Posterior vena cava (tissue), 2 donors: ENCODE measurements at places on chromosomes 12 and 14. TPM values are rescaled to one million over a fixed set of nuclear protein-coding genes. Genes with fewer than 3 reads are reported as not detected.
A peak's percentile ranks its signal among the peaks of the same experiment; 100 is the strongest.

ABCD2 gene
- 1.8 TPM for total RNA-seq

DNA sequence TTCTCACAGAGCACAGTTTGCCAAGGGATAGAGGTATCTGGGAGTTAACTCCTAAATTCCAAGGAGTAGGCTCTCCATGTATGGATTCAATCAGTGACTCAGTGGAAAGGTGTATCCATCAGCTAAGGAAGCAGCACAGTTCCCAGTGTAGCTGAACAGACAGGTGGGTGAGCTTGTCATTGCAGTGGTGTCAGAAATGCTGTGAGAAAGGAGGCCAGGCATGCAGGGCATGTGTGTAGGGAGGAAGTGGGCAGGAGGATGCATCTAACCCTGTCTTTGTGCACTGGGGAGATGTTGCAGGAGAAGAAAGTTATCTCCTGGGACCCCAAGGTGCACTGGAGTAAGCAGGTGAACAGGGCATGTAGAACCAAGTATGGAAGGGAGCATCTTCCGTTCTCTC is 539.0 kb downstream of the VRK1 start:
- DNase-seq: no peak

- no peak for DNase-seq
These were observed 617.4 kb upstream of the LRFN5 start for GRCh38 chr14:40989260-40989659.

ANKRD33 gene
- not detected for total RNA-seq

CNTN1 gene
- total RNA-seq: 20.4 TPM

GRCh38 chr12:79414252-79414651 is 276.5 kb downstream of the PAWR start:
- DNase-seq: no peak

DNA sequence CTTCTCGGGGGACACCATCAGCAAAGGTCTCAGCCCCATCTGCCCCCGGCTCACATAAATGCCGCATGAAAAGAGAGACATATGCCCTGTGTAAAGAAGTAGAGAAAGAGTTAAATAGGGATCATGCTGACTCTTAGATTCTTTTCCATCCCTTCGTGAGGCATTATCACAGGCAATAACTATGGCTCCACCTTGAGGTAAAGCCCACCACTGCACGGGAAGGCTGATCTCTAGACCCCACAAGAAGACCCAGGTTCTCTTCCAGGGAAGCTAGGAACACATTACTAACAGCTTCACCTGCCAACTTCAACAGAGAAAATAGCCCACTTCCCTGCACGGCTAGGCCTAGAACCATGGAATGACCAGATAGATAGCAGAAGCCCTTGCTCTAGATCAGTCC is 14.1 kb upstream of the NOP2 start:
- DNase-seq: peak; percentile 20

- DNase-seq: no peak
These were observed 423.9 kb downstream of the SOX5 start for GRCh38 chr12:23525450-23526072.

- DNase-seq: no peak
These were observed 246.2 kb upstream of the GRIP1 start for GRCh38 chr12:66925083-66925482.

DNA sequence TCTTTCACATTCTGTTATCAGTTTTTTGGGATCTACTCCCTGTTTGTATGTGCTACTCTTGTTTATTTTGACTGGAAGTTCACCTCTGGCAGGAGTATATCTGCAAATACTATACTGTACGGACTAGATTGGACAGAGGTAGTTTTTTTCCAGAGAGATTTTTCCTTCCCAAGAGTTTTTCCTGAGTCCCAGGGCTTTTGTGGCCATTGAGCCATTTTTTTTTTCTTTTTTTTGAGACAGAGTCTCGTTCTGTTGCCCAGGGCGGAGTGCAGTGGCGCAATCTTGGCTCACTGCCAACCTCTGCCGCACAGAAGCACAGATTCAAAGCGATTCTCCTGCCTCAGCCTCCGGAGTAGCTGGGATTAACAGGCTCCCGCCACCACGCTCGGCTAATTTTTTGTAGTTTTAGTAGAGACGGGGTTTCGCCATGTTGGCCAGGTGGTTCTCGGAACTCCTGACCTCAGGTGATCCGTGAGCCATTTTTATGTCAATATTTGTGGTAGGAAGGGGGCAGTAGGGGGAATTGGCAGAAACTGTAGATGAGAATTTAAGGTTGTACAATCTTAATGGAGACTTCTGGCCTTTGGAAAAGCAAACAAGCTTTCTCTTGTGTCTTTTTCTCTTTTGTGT is 19.4 kb downstream of the KTN1 start:
- no peak for DNase-seq

DNA sequence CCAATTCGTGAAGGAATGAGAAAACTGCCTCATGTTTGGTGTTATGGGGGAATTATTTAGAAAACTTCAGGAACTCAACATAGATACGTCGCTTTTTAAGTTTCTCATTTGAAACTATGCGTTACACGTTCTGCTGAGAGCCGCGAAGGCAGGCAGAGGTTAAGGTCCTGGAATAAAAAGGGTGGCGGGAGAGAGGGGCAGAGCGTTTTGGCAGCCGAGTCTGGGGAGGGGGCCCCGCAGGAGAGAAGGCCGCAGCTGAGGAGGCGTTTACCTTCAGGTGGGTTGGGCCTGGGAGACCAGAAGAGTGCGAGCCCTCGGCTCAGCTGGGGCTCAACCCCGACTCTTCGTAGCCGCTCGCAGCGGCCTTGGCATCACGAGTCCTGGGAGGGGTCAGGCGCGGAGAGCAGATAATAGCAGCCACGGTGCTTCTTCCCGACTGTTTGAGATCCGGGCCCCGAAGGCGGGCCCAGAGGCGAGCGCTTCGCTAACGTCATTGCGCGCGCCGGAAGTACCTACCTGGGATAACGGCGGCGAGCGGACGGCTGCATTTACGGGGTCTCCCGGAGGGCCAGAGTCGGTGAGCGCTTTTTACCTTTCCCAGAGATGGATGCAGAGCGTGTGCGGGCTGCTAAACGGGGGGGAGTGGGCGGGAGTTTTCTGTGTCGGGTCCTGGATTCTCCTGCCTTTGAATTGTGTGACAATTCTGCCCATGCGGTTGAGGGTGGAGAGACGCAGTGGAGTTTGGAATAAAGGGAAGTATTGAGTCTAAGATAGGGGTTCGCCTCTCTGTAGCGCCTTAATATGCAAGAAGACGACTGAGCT is at the start of the genes PPHLN1 and ZCRB1:
Gene PPHLN1, plus strand, starts transcription at position 515 of the 822 bp plus-strand sequence. CDS start 9,736 bp downstream, outside the sequence.
Gene ZCRB1, minus strand, starts transcription at position 442 of the 822 bp plus-strand sequence. CDS start 1,992 bp downstream, outside the sequence.
- DNase-seq: peak; percentile 95

DNA sequence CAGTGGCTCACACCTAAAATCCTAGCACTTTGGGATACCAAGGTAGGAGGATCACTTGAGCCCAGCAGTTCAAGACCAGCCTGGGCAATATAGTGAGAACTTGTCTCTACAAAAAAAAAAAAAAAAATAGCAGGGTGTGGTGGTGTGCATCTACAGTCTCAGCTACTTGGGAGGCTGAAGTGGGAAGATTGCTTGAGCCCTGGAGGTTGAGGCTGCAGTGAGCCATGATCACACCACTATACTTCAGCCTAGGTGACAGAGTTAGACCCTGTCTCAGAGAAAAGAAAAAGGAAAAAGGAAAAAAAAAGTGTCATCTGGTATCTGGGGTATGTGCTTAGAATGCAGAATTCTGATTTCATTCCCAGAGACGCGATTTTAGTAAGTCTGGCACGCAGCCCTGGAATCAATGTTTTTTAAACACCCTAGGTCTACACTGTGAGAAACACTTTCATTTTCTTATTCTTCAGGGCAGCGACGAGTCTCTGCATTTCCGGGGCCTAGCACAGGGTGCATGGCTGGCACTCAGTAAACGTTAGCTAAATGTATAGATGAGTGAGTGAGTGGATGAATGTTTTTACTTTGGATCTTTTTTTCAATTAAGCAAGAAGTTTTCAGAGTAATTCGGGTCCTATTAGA is 243.8 kb upstream of the PWP1 start:
- DNase-seq: no peak

- DNase-seq: no peak
These were observed 1184.6 kb downstream of the FLRT2 start for GRCh38 chr14:86714575-86714974.

ZNF891 gene
- 2.5 TPM for total RNA-seq

- no peak for DNase-seq
These were observed 26.8 kb upstream of the TCL1B start for GRCh38 chr14:95659293-95659989.

TMPRSS12 gene
- not detected for total RNA-seq

- DNase-seq: no peak
These were observed 21.8 kb downstream of the LHX5 start for GRCh38 chr12:113449839-113450238.

DNA sequence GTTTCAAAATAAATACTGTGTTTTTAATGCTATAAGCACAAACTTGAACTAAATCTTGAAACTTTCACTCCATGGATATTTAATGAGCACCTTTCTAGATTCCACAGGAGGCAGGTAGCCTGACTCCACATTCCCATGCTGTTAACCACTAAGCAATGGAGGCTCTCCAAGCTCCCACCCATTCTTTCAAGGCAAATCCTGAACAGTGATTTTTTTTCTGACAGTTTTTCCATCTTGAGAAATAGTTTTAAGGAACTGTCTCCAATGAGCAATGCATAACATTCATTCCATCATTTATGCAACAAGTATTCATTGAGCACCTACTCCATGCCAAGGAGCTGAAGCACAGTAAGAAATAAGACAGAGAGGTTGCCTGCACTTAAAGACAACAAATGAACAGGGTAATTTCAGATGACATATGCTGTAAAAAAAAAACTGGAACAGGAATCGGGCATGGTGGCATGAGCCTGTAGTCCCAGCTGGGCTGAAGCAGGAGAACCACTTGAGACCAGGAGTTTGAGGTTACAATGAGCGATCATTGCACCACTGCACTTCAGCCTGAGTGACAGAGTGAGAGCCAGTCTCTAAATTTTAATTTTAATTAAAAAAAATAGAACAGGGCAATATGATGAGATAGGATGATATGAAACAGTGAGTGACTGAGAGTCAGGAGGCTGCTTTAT is 102.3 kb upstream of the CPSF6 start:
- no peak for DNase-seq

GRCh38 chr12:107318556-107318805 is 225.1 kb upstream of the CRY1 start:
- DNase-seq: no peak

DNA sequence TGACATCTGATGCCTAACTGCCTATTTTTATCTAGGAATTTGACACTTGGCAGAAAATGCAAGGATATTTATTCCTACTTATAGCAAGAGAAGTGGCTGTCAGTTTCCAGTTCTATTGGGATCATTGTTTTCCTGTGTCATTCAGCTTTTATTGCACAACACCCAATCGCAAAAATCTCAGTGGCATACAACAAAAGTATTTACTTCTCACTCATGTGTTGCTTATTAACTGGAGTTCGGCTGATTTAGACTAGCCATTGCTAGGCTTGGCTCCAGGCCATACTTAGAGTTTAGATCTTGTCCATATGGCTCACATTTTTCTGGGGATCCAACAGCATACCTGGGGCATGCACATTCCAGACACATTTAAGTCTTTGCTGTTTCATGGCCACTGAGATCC is 218.6 kb upstream of the SYT1 start:
- no peak for DNase-seq

GRCh38 chr12:33672836-33673577 is 233.4 kb upstream of the SYT10 start:
- DNase-seq: no peak

TSPAN8 gene
- 10.8 TPM for total RNA-seq

- DNase-seq: no peak
These were observed 178.2 kb upstream of the HIF1A start for GRCh38 chr14:61516964-61517653.

ARMH4 gene
- total RNA-seq: 9.2 TPM

TMED8 gene
- total RNA-seq: 11.2 TPM

- no peak for DNase-seq
These were observed 3.0 kb downstream of the MIS18BP1 start for GRCh38 chr14:45249856-45250575.

- DNase-seq: no peak
These were observed 97.5 kb downstream of the LGR5 start for GRCh38 chr12:71536939-71537622.

SGPP1 gene
- 16.4 TPM for total RNA-seq

- no peak for DNase-seq
These were observed 93.6 kb upstream of the TMTC2 start for GRCh38 chr12:82593143-82593542.

STAT2 gene
- 113 TPM for total RNA-seq

DNA sequence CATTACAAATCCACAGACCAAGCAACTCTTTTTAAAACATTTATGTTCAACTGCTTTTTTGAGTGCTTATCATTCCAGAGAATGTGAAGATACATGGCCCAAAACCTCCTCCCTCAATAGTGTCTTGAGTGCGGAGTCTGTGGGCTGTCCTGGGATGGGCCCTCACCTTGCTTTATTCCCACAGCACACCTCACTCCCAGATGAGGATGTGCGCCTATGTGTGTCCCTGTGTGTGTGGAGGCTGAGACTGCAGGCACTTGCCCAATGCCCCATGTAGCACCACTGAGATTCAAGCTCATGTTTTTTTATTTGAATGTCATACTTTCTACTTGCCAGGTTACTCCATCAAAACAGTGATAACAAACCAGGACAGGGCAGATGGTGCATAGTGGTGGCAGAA is 291.7 kb downstream of the CACNA1C start:
- DNase-seq: no peak

GRCh38 chr12:120853188-120853587 is 51.0 kb downstream of the SPPL3 start:
- DNase-seq: no peak

- no peak for DNase-seq
These were observed 7.5 kb downstream of the VTI1B start for GRCh38 chr14:67666750-67667449.

DNA sequence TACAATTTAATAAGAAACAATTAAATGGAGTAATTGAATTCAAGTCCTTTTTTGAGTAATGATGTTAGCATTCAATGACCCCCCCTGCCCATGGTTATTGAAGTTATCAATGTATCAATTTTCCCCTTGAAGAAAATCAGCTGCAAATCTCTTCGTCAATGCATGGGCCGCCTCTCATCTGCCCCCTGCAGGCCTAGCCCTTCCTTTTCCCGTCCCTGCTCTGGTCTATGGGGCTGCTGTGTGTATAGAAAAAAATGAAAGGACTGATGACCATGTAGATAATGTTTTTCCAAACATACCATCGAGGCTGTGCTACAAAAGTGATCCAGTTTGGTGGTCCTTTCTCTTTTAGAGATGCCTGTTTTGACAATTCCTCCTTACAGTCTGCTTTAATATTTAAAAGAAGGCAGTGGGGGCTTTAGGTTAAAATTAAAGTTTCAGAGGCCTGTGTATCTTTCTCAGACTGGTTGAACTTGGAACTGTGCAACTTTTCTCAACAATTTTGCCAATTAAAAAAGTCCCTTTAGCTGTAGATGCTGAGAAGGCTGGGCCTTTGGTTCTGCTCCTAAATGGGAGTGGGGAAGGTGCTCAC is 98.4 kb downstream of the APAF1 start:
- DNase-seq: no peak
